Thymus (tissue), 14 donors: ENCODE measurements at places on chromosomes 5 and 9.

GRCh38 chr9:119094086-119094485 lies 275.1 kb downstream of the BRINP1 start:
- no peak for DNase-seq

- no peak for DNase-seq
These were observed 24.2 kb downstream of the ANP32B start for GRCh38 chr9:98007251-98007928.

DNA sequence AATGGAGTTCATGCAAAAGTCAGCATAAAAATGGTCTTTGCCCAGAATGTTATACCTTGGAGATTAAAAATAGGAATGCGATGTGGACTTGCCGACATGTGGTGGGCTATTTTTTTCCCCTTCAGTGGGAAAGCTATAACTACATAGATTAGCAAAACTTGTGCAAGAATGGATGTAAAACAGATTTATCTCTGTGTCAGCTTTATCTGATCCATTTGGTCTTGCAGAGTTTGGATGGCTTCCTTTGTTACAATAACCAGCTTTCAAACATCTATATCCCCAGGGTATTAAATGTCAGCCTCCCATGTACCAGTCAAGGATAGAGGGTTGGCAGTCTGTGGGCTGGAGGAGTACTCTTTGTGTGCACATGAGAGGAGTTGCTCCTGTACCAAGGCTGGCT lies 284.9 kb downstream of the TMEM38B start:
- no peak for DNase-seq

DNA sequence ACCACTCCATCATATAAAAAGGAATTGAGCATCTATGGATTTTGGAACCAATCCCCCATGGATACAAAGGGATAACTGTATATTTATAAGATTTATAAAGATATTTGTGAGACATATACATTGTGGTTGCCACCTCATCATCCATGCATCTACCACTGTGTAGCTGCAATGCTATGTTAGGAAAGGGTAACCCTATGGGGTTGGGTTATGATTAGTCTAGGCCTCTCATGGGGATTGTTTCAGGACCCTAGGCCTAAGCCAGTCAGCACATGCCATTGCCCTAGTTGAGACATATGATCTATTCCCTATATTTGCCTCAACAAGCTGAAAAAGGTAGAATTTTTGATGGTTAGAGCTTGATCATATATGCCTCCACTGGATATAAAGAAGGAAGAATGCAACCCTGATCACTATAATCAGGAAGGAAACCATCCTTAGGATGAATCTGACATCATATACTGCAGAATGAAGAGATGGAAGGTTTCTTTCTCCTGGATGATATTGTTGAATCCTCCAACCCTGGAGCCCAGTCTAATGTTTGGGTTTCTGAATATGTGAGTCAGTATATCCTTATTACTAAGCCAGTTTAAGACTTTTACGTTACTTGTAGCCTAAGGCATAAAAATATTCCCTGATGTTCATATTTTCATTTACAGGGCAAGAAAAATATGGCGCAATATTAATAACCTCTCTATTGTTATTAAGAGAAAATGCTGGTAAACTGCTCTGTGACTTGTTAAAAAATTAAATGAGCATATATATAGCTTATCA lies 94.2 kb downstream of the ADAMTS19 start:
- DNase-seq: no peak

- DNase-seq: no peak
These were observed 149.6 kb upstream of the ATP10B start for GRCh38 chr5:161001604-161002003.

DNA sequence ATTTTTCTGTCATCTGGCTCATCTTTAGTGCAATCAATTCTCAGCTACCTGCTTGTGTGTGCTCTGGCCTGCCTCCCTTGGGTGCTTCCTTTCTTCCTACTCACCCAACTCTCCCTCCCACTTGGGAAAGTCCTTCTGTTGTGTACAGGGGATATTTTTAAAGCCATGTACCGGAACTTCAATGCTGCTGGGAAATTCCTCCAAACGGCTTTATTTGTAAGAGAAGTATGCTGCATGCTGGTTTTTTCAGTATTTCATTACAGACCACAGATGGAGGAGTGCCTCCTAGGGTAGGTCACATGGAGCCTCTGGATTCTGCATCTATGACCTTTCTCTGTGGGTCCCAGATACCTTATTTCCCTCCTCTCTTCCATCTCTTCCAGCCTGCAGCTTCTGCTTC lies 5.4 kb upstream of the HMHB1 start:
- no peak for DNase-seq

DNA sequence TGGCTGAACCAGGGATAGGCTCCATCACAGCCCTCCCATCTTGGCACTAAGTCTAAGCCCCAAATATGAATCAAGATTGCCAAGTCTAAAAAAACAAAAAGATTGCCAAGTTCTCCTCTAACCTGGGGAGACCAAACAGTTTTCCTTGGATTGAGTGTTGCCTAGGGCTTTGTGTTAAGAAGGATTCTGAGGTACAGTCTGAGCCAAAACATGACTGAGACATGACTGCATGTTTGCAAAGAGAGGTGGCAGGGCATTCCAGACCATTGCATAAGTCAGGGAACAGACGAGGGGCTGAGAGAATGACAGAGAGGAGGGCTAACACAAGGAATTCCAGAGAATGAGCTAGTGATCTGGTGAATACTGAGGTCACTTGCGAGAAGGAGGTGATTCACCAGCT lies 11.4 kb downstream of the LAMC3 start:
- DNase-seq: no peak

- DNase-seq: no peak
These were observed 111.8 kb downstream of the COL23A1 start for GRCh38 chr5:178478370-178478769.
